ENCODE measurements at places on chromosomes 6 and 20. TPM values are rescaled to one million over a fixed set of nuclear protein-coding genes. Genes with fewer than 3 reads are reported as not detected.

Gene THBD
- 33.4 TPM for total RNA-seq

Gene EDN1
- total RNA-seq: 438 TPM

Gene SLC25A27
- 1.9 TPM for total RNA-seq

Gene FNDC1
- total RNA-seq: not detected

Gene PHF3
- 67.9 TPM for total RNA-seq

Gene CST7
- total RNA-seq: not detected

Gene GPSM3
- 3.1 TPM for total RNA-seq

Gene ZFAND3
- 28.2 TPM for total RNA-seq

Gene HFE
- 6.2 TPM for total RNA-seq

Gene IP6K3
- total RNA-seq: under 0.01 TPM

Gene XPO5
- total RNA-seq: 27.2 TPM

Gene SRMS
- not detected for total RNA-seq

Gene RBM38
- 21.6 TPM for total RNA-seq

Gene NR2E1
- not detected for total RNA-seq

Gene TCF19
- 39.1 TPM for total RNA-seq

Gene RAET1L
- not detected for total RNA-seq

Gene STK35
- 30.8 TPM for total RNA-seq

Gene BICRAL
- total RNA-seq: 6.8 TPM

Gene BPIFB4
- not detected for total RNA-seq

Gene MCCD1
- total RNA-seq: not detected

Gene CFAP61
- not detected for total RNA-seq

Gene WFDC5
- total RNA-seq: not detected

Gene DUSP15
- total RNA-seq: 0.34 TPM

Gene FAM209B
- total RNA-seq: 0.33 TPM

Gene SIRT5
- total RNA-seq: 10.6 TPM

Gene DTNBP1
- 13.6 TPM for total RNA-seq

Gene TCP1
- 356 TPM for total RNA-seq

Gene CBLN4
- not detected for total RNA-seq

Gene TSPO2
- total RNA-seq: not detected

Gene ADGRB3
- total RNA-seq: not detected

Gene FAXC
- 0.34 TPM for total RNA-seq

Gene TFAP2B
- under 0.01 TPM for total RNA-seq

Gene TFAP2D
- not detected for total RNA-seq

Gene GPLD1
- 0.17 TPM for total RNA-seq

Gene KATNA1
- total RNA-seq: 22.8 TPM

Gene SALL4
- 0.14 TPM for total RNA-seq

Gene PPP1R3G
- 0.74 TPM for total RNA-seq

Gene C6orf120
- total RNA-seq: 27.1 TPM

Gene TINAG
- total RNA-seq: not detected

Gene SLC22A23
- total RNA-seq: 70.6 TPM

Gene PDYN
- not detected for total RNA-seq
